ENCODE measurements at places on chromosomes 6 and 20. TPM values are rescaled to one million over a fixed set of nuclear protein-coding genes. Genes with fewer than 3 reads are reported as not detected.

SLC22A3 gene
- 40.2 TPM for total RNA-seq

SEC23B gene
- total RNA-seq = 60.9 TPM

CST2 gene
- total RNA-seq = 0.27 TPM

PSMB1 gene
- total RNA-seq = 252 TPM

GPLD1 gene
- total RNA-seq = 0.77 TPM

EPB41L1 gene
- 77.5 TPM for total RNA-seq

MYMX gene
- not detected for total RNA-seq

RNF182 gene
- 3.3 TPM for total RNA-seq

STMN3 gene
- 7.7 TPM for total RNA-seq

ELOVL4 gene
- 1.6 TPM for total RNA-seq

APMAP gene
- total RNA-seq = 188 TPM

Data from A549 treated with Mapracorat at 1 μM for 4 hours (cell line).